ENCODE measurements at places on chromosomes 1 and 21.

- DNase-seq = no peak
Observed at GRCh38 chr1:235404190-235404589, 37.0 kb downstream of the TBCE start.

DNA sequence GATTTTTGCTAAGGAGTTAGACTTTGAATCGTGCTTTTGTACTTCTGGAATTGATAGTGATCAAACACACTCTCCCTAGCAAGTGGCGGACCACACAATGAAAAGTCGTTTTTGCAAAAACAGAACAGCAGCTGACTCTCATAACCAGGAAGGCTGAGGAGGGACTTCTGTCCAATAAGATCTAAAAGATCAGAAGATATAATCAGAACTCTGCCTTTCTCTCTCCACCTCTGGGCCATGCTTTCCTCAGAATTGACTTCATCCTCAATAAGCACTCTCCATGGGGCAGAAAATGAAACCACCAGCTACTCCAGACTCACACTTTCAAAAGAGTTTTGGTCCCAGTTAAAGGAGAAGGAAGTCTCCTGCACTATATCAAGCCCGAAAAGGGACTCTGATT is 55.3 kb upstream of the SAMD13 start:
- DNase-seq = no peak

DNA sequence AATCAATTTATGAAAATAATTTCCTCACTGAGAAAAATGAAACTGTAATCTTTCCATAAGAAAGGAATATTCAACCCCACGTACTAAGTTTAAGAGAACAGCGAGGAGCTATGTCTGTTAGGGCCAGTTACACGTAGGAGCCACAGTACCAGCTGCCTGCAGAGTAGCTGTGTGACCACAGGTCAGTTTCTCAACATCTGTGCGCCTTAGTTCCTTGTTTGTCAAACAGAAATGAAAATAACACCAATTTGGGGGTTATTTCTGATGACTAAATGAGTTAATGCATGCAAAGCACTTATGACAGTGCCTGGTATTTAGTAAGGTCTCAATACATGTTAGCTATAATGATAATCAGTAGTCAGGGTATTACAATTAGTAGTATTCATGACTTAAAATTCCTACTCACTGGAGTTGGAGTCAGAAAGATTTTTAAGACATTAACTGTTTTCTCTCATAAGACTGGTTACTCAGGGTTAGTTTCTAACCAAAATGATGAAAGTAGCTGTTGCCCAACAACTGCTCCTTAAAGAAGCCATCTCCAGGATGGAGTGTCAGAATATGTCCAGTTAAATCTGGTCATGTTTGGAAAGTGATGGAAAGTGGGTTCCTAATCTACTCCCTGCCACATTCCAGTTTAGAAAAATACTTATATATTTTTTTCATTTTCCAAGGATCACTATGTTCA is 85.8 kb upstream of the ZNF648 start:
- DNase-seq = no peak

GRCh38 chr1:64895500-64895899 is 70.8 kb downstream of the JAK1 start:
- no peak for DNase-seq

DNA sequence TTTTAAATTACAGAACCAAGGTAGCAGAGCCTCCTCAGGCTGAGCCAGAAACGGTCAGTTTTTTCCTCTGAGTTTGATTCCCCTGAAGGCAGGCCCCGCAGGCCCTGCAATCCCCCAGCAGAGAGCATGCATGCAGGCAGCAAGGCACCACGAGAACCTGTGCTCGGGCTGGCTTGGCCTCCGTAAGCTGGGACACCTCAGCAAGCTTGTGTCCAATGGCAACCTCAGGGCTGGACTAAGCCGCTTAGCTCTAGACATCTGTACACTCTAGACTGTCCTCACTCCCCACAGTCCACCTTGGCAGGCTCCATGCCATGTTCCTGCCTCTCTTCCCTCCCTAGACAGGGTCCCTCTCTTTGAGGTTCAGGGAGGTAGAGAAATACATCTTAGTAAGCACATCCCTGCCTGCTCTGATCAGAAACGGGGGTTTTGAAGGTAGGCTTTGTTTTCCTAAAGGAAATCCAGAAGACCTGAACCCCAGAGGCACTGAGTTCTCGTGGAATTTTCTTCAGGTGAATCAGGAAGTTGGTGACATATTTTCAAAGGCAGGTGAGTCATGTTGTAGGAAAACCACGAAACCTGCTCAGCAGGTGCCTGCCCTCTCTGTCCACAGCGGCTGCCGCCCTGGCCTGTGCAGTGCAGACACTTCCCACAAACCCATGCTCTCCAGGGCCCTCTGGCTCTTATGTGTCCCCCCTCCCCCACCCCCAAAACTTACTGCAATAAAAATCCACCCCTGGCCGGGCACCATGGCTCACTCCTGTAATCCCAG is 7.0 kb downstream of the TMEM63A start:
- no peak for DNase-seq

DNA sequence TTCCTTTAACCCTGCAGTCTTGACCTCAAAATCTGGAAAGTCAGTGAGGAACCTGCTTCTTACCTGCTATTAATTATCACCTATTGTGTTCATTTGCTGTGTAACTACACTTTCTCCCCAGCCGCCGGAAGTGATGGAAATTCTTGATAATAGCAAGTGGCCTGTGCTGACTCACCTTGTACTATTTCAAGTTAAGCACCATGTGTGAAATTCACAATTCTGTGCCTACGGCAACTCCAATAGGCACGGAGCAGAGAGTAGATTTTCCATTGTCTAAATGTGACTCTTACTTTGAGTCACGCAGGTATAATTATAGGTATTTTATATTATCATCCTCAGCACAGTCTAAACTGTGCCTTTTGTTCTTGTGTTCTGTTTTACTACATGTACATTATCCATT is 466.8 kb downstream of the KIF26B start:
- no peak for DNase-seq

- DNase-seq = no peak
Observed at GRCh38 chr1:175808573-175808972, 65.2 kb upstream of the TNR start.

- peak; percentile 10 for DNase-seq
Observed at GRCh38 chr1:36576118-36576517, 93.4 kb upstream of the CSF3R start.

DNA sequence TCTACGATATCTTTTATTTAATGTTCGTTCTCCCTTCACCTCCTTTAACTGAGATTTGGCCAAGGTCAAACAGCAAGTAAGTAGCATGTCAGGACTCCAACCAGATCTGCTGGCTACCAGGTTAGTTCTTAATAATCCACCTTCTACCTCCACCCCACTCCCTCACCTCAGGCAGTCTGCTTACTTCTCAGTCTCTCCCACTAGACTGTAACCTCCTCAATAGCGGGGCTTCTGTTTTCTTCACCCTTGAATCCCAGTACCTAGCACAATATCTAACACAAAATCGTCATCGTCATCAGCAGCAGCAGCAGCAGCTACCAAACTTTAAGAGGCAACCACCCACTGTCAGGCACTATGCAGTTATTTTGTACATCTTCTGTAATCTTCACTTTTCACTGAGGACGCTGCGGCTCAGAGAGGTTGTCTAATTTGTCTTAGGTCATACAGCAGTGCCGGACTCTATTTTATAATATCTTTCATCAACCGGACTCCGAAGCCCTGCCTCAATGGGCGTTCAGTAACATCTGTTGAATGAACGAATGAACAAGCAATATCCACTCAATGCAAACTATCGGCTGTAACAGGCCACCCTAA is 859 bp upstream of the MAGI3 start:
- DNase-seq = no peak

DNA sequence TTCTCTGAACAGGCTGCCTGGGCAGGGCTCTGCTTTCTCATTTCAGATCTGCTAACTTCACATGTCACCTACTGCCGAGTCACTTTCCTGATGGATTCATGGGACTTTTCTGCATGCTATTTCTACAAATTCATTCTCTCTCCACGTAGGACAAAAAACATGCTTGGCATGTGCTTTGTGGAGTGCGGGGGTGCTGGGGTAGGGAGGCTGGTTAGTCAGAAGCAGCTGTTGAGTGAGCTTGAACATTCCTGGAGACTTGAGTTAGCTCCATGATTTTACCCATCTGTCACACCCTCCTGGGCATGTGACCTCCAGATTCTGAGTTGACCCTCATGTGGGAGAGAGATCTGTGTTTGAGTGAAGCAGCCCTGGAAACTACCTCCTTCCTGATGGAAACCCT is 71.4 kb downstream of the UCK2 start:
- DNase-seq = no peak

GRCh38 chr1:115718011-115718754 is 50.3 kb downstream of the CASQ2 start:
- DNase-seq = no peak

GRCh38 chr1:35810096-35810881 is 2.5 kb downstream of the AGO4 start:
- DNase-seq = no peak

GRCh38 chr1:150661156-150661555 is 31.7 kb upstream of the ENSA start:
- DNase-seq = no peak

- DNase-seq = no peak
Observed at GRCh38 chr1:186154651-186155050, 220.4 kb downstream of the TPR start.

GRCh38 chr1:85938829-85939228 is 217.7 kb downstream of the COL24A1 start:
- DNase-seq = no peak

DNA sequence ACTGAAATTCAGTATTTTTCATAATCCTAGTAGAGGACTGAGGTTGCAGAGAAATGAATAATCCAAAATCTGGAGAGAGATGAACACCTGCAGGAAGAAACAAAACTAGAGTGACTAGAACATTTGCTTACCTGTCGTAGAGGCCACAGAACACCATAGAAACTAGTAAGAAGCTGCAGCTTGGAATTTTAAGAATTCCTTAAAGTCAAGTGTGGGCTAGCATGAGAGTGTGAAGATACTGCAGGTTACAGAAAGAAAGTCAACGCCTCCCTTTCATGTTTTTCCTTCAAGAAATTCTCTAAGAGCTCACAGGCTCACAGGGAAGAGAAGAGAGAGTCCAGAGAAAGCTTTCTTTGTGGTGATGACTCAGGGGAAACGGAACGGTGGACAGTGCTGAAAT is 633.7 kb downstream of the LRRIQ3 start:
- DNase-seq = no peak

DNA sequence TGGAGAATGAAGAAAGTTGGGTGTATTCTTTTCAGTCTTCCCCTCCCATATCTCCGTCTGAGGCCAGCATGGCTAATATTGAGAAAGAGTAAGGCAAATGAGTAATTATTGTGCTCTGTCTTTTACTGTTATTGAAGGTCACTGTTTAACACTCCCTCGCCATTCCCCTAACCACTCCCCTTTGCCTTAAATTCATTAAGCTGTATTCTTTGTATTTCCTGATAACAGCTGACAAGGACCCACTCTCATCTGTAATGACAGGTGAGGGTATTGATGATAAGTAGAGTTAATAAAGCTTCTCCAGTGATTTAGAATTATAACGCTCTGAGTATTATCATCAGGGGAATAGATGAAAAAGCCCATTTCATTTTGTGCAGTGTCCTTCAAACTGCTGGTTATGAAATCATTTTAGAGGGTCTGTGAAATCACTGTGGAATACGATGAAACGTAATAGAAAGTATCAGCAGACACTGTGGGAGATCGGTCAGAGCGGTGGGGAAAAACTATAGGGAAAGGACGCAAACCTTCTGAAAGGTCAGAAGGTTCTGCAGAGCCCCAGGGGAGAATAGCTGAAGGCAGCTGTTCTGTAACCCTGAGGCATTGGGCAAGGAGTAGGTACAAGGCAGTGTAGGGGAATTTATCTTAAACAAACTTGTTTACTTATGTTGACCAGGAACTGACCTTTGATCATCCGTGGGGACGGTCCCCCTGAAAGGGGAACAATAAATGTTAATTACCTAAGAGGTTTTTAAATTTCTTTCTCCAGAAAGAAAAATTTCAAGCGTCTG is 46.3 kb upstream of the CACYBP start:
- no peak for DNase-seq

- no peak for DNase-seq
Observed at GRCh38 chr21:25421321-25422028, 185.8 kb downstream of the MRPL39 start.

GRCh38 chr1:57131701-57132394 is 166.0 kb upstream of the C8B start:
- DNase-seq = no peak

GRCh38 chr1:93078638-93078985 is 471 bp upstream of the MTF2 start:
- no peak for DNase-seq

- DNase-seq = no peak
Observed at GRCh38 chr1:184036517-184036949, 995 bp downstream of the COLGALT2 start.

- DNase-seq = no peak
Observed at GRCh38 chr1:3504151-3504821, 49.8 kb downstream of the ARHGEF16 start.

DNA sequence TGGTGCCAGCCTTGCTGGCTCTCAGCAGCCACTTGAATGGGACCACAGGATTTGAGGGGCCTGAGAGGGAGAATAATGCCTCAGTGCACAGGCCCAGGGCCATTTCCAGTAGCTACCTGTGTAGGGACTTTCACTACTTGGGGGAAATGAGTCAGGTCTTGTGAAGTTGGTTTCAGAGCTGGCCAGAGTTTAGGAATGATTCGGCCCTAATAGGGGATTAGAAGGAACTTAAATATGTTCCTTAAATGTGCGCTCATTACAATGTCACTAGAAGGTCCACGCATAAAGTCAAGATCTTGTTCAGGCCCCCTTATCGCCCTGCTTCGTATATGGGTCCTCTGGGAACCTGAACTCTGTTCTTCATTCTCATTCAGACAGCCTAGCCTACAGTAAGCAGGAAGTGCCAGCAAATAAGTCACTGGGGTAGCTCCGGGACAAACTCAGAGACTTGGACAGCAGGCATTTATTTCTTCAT is 5.6 kb upstream of the AKR1A1 start:
- DNase-seq = no peak

DNA sequence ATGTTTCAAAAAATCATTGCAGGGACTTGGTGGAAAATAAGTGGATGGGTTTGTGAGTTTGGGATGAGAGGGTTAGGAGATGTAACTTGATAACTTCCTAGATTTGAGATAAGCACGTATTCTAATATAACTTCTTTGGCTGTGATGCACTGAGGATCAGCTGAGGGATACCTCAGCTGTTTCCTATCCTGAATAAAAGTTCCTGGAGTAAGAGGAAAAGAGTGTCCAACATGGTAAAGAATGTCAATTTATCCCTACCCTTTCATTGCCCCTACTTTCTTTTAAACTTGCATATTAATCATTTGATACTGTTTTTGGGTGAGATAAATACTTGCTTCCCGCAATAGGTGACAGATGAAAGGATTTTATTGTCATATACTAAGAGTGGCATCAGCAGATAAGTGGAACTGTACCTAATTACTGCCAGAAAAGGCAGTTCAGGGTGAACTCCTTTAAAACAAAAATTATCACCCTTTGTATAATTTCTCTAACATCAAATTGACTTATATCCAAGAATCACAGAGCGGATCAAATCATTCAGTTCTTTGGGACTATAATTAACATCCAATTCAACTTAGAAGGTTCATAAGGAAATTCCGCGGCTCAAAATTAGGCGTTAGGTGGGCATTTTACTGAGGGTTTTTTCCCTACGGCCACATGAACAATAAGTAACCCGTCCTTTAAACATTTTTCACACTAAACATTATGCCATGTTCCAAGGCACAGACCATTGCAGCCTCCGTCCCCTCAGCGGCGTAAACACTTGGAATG is 1.4 kb upstream of the SUCO start:
- DNase-seq = no peak

- DNase-seq = no peak
Observed at GRCh38 chr1:180136331-180136967, 18.2 kb upstream of the QSOX1 start.

GRCh38 chr1:59856725-59857338 is 42.1 kb downstream of the HOOK1 start:
- no peak for DNase-seq

All from stimulated activated CD8-positive, alpha-beta memory T cell treated with anti-CD3 and anti-CD28 coated beads, Interleukin-7, amount 100 ng/mL, for 1 hour (primary cell).